Esophagus squamous epithelium (tissue), 5 donors: ENCODE measurements at places on chromosomes 11 and 22.
A peak's percentile ranks its signal among the peaks of the same experiment; 100 is the strongest.

- peaks cover 2% of the 10 kb centered on the region for H3K4me1 ChIP-seq
- no peak for DNase-seq
- peaks cover 9% of the 10 kb centered on the region for H3K27me3 ChIP-seq
- no peak overlapping the region for H3K27ac ChIP-seq
These were observed 30.5 kb downstream of the KCNQ1 start for GRCh38 chr11:2475136-2475918.

DNA sequence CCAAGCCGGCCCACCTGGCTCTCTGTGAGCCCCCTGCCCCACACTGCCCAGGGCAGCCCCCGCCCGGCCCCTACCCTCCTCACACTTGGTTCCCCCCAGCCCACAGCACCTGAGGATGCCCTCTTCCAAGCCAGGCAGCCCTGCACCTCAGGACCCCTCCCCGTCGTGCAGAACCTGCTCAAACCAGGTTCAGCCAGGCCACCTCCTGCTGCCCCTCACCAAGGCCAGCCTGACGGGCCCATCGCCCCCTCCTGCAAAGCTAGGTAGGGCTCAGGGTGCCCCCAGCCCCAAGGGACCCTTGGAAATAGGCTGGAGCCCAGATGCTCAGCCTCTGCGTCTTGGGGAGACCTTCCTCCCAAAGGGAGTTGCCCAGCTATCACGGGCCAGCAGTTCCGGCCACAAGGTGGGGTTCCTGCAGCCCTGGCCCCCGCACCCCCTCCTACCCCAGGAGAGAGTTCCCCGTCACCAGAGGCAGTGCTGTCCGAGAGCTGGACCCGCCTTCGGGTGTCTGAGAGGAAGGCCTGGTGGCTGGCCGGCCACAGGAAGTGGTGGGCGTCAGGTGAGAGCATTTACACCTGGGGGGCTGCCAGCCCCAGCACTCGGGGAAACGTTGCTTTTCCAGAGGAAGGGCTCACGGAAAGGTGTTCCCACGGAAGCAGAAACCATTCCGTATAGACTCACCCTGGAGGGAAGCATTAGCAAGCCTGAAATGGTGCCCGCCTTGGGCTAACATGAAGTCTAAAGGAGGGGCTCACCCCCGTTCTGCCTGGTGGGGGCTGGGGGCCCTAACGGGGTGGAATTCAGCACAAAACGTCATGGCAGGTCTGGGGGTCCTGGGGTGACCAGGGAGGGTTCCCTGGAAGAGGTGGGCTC is 3.2 kb upstream of the SYT8 start:
- H3K27me3 ChIP-seq = no peaks in the 10 kb centered on the region
- H3K4me1 ChIP-seq = peaks cover 98% of the 10 kb centered on the region
- no peak for DNase-seq
- peak overlapping the region; percentile 49 for H3K4me3 ChIP-seq

- no peak for DNase-seq
- no peaks in the 10 kb centered on the region for H3K27me3 ChIP-seq
- peaks cover 39% of the 10 kb centered on the region for H3K36me3 ChIP-seq
- H3K4me1 ChIP-seq = peaks cover 61% of the 10 kb centered on the region
These were observed 902 bp downstream of the MUS81 start for GRCh38 chr11:65861165-65861505.

GRCh38 chr22:30416403-30416802 is 9.2 kb upstream of the MTFP1 start:
- peak overlapping the region; percentile 48 for H3K27ac ChIP-seq
- no peaks in the 10 kb centered on the region for H3K36me3 ChIP-seq
- DNase-seq = no peak
- no peak overlapping the region for H3K4me3 ChIP-seq

GRCh38 chr22:40324468-40325305 is 21.6 kb upstream of the ADSL start:
- no peak overlapping the region for H3K4me3 ChIP-seq
- H3K36me3 ChIP-seq = peaks cover 8% of the 10 kb centered on the region
- no peaks in the 10 kb centered on the region for H3K4me1 ChIP-seq
- H3K27ac ChIP-seq = peak overlapping the region; percentile 16
- no peaks in the 10 kb centered on the region for H3K27me3 ChIP-seq

- H3K36me3 ChIP-seq = peaks cover 1% of the 10 kb centered on the region
- H3K4me1 ChIP-seq = peaks cover 4% of the 10 kb centered on the region
- no peak overlapping the region for H3K27ac ChIP-seq
- no peaks in the 10 kb centered on the region for H3K27me3 ChIP-seq
- DNase-seq = no peak
These were observed 9.9 kb downstream of the NAP1L4 start for GRCh38 chr11:2982214-2982613.

DNA sequence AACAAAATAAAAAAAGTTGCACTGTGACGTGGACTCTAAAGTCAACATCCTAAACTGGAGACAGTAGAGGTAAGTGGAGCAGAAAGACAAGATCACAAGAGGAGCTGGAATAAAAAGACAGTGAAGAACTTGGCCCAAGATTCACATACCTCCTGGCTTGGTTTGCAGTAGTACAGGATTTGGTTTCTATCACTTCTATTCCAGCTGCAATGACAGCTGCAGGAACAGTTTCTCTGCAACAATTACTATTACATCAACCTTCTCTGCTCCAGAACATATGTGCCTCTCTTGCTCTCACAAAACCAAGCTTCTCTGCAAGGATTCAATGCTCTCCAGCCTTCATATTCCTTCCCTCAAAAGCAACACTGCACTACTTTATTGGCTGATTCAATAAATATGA is 7.8 kb upstream of the KDM2A start:
- peaks cover 16% of the 10 kb centered on the region for H3K4me1 ChIP-seq
- H3K36me3 ChIP-seq = no peaks in the 10 kb centered on the region
- H3K4me3 ChIP-seq = no peak overlapping the region
- DNase-seq = no peak
- H3K27me3 ChIP-seq = no peaks in the 10 kb centered on the region

GRCh38 chr22:50620593-50621355 is 7.2 kb downstream of the ARSA start:
- no peaks in the 10 kb centered on the region for H3K27me3 ChIP-seq
- H3K36me3 ChIP-seq = peaks cover 10% of the 10 kb centered on the region
- H3K4me1 ChIP-seq = peaks cover 24% of the 10 kb centered on the region
- DNase-seq = no peak
- peak overlapping the region; percentile 38 for H3K4me3 ChIP-seq

GRCh38 chr11:120181376-120181975 is 29.4 kb upstream of the OAF start:
- peak overlapping the region; percentile 52 for H3K27ac ChIP-seq
- H3K36me3 ChIP-seq = no peaks in the 10 kb centered on the region
- H3K4me1 ChIP-seq = peaks cover 5% of the 10 kb centered on the region
- H3K4me3 ChIP-seq = no peak overlapping the region

- no peak for DNase-seq
- H3K4me3 ChIP-seq = no peak overlapping the region
- peaks cover 4% of the 10 kb centered on the region for H3K4me1 ChIP-seq
- H3K27me3 ChIP-seq = no peaks in the 10 kb centered on the region
- H3K27ac ChIP-seq = no peak overlapping the region
These were observed 14.3 kb downstream of the TOLLIP start for GRCh38 chr11:1295086-1295485.

GRCh38 chr11:112174789-112175598 is at the start of gene BCO2:
BCO2 (plus strand) TSS chr11:112175512; CDS start chr11:112175602, 90 bp downstream.
- no peaks in the 10 kb centered on the region for H3K27me3 ChIP-seq
- H3K36me3 ChIP-seq = no peaks in the 10 kb centered on the region
- H3K27ac ChIP-seq = peak within 1 kb of the TSS; percentile 70
- peak within 1 kb of the TSS; percentile 31 for H3K4me3 ChIP-seq

GRCh38 chr11:65077451-65077850 is 6.4 kb downstream of the CDCA5 start:
- H3K27ac ChIP-seq = no peak overlapping the region
- H3K4me3 ChIP-seq = no peak overlapping the region
- peaks cover under 1% of the 10 kb centered on the region for H3K4me1 ChIP-seq
- H3K27me3 ChIP-seq = no peaks in the 10 kb centered on the region
- no peak for DNase-seq

DNA sequence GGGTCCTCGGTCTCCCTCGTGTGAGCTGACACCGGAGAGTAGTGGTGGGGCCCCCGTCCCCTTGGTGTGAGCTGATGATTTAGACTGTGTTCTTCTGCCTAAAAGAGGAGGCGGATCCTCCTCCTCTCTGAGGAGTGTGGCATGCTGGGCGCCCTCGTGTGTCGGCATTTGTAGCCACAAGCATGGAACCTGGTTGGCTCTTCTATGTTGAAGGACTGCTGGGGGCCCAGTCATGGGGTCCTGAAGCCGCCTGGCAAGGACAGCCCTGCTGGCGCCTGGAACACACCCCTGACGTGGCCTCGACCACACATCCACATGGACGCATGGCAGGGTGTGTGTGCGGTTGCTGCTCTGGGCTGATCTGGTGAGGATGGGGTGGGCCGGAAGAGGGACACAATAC is 50.2 kb downstream of the AP2A2 start:
- H3K4me3 ChIP-seq = no peak overlapping the region
- DNase-seq = no peak
- peaks cover 41% of the 10 kb centered on the region for H3K36me3 ChIP-seq
- no peaks in the 10 kb centered on the region for H3K4me1 ChIP-seq
- H3K27ac ChIP-seq = no peak overlapping the region

- DNase-seq = no peak
- no peaks in the 10 kb centered on the region for H3K36me3 ChIP-seq
- H3K4me3 ChIP-seq = no peak overlapping the region
- no peaks in the 10 kb centered on the region for H3K27me3 ChIP-seq
These were observed 374.6 kb upstream of the B3GAT1 start for GRCh38 chr11:134786636-134787035.

GRCh38 chr11:125356797-125357196 is 139.3 kb downstream of the FEZ1 start:
- H3K4me1 ChIP-seq = no peaks in the 10 kb centered on the region
- H3K27ac ChIP-seq = no peak overlapping the region
- no peaks in the 10 kb centered on the region for H3K36me3 ChIP-seq
- H3K27me3 ChIP-seq = no peaks in the 10 kb centered on the region
- H3K4me3 ChIP-seq = no peak overlapping the region

DNA sequence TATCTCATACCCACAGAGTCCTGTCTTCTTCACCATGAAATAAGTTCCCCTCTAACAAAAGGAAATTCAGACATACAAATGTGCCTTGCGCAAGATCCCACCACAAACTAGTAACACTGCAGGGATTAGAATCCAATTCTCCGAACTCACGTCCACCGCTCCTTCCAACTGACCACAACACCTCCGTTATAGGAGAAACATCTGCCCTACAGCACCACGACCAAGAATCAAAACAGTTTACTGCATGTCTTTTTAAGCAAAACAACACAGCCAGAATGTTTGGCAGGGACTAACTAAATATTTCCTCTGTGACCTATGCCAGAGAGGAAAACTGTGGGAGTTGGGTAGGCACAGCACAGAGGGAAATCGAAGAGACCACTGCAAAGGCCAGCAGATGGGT is 72.7 kb upstream of the AKIP1 start:
- H3K36me3 ChIP-seq = no peaks in the 10 kb centered on the region
- no peak overlapping the region for H3K4me3 ChIP-seq
- DNase-seq = no peak
- peaks cover 35% of the 10 kb centered on the region for H3K4me1 ChIP-seq
- no peaks in the 10 kb centered on the region for H3K27me3 ChIP-seq

GRCh38 chr11:115990004-115990447 is 485.8 kb upstream of the CADM1 start:
- no peaks in the 10 kb centered on the region for H3K27me3 ChIP-seq
- H3K36me3 ChIP-seq = no peaks in the 10 kb centered on the region
- H3K4me1 ChIP-seq = no peaks in the 10 kb centered on the region

- H3K4me3 ChIP-seq = no peak overlapping the region
- H3K27me3 ChIP-seq = no peaks in the 10 kb centered on the region
- DNase-seq = no peak
These were observed 44.6 kb downstream of the SGSM3 start for GRCh38 chr22:40414838-40415505.

DNA sequence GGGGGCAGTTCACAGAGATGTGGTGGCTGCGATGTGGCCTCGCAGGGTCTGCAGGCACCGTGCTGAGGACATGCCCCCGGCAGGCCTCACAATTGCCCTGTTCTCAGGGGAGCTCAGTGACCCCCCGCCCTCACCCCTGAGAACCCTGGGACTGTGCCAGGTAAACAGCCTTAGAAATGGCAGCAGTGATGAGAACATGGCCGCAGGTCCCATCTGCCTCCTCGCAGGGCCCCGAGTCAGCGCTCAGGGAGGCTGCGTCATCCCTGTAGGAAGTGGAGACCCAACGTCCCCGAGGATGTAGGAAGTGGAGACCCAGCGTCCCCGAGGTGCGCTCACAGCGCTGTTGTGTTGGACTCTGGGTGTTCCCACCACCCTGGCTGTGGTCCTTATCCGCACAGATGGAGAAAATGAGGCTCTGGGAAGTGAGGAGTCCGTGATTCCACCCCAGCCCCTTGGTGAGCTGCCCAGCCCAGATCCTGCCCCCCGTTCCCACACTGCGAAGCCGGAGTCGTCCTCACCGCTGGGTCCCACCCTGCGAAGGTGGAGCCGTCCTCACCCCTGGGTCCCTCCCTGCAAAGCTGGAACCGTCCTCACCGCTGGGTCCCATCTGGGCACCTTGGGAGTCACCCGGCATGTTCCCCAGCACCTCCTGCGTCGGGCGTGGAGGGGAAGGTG is 1086.8 kb downstream of the BRD1 start:
- no peaks in the 10 kb centered on the region for H3K4me1 ChIP-seq
- no peaks in the 10 kb centered on the region for H3K27me3 ChIP-seq
- no peak for DNase-seq
- H3K27ac ChIP-seq = no peak overlapping the region
- H3K4me3 ChIP-seq = no peak overlapping the region
- H3K36me3 ChIP-seq = no peaks in the 10 kb centered on the region

DNA sequence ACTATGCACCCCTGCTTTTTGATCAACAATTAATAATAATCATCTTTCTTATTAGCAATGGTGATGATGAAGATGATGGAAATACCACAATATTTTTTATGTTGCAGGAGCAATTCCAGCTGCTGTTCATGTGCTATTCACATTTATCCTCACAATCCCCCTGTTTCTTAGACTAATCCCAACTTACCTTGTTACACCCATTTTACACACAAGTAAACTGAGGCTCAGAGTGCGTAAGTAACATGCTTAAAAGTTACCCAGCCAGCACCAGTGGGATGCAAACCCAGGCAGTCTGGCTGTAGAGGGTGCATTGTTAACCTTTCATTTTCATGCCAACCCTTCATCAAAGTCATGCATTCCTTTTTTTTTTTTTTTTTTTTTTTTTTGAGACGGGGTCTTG is 1.6 kb upstream of the CRYBA4 start:
- peaks cover 35% of the 10 kb centered on the region for H3K27me3 ChIP-seq
- DNase-seq = no peak
- H3K4me3 ChIP-seq = no peak overlapping the region
- no peak overlapping the region for H3K27ac ChIP-seq
- H3K4me1 ChIP-seq = no peaks in the 10 kb centered on the region
- no peaks in the 10 kb centered on the region for H3K36me3 ChIP-seq

DNA sequence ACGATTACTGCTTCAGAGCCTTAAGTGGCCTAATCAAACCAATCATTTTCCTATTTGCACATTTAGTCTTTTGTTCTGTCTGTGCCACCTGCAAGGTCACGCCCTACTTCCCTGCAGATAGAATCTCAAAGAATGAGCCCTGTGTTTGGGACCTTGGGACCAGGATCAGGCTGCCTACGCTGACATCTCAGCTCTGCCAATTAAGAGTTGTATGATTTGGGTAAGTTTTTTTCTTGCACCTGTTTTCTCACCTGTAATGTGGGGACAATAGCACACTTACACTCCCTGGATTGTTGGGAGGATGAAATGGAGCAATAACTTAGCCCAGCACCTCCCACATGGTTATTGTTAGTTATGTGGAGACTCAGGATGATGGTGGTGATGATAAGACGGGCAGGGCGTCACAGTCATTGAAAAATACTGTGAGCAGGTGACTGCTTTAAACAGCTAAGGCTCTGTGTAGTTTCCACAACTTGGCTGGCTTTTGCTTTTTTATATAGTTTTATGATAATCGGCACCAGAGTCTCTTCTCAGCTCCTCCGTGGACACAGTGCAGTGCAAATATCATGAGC is 155.0 kb downstream of the ADAMTS15 start:
- H3K27ac ChIP-seq = no peak overlapping the region
- no peaks in the 10 kb centered on the region for H3K4me1 ChIP-seq
- no peak for DNase-seq
- H3K4me3 ChIP-seq = no peak overlapping the region
- no peaks in the 10 kb centered on the region for H3K36me3 ChIP-seq
